HT-29 (cell line): ENCODE measurements at places on chromosomes 16 and 17.

DNA sequence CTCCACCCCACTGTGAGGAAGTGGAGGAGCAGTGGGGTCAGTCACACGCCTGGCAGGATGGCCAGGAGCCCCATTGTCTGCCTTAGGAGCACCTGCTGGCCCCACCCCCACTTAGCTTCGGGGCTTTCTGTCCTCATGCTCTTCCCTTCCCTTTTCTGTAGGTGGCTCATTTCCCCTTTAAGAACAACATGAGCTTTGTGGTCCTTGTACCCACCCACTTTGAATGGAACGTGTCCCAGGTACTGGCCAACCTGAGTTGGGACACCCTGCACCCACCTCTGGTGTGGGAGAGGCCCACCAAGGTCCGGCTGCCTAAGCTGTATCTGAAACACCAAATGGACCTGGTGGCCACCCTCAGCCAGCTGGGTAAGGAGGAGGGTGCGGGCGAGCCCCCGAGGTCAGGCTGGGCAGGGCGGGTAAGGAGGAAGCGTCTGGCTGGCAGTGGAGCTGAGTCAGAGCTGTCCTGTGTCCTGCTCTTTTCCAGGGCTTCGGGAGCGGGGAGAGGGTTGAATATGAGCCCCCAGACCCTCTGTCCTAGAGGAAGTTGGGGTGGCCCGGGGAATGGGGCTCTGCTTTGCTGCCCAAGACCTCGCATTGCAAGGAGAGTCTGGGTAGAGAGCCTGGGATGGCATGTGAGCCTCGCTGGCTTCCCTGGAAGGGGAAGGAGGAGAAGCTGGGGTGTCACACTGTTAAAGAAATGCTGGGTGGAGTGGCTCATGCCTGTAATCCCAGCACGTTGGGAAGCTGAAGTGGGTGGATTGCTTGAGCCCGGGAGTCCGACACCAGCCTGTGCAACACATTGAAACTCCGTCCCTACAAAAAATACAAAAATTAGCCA is 9.2 kb upstream of the SERPINF1 start:
- DNase-seq: peak; percentile 80

DNA sequence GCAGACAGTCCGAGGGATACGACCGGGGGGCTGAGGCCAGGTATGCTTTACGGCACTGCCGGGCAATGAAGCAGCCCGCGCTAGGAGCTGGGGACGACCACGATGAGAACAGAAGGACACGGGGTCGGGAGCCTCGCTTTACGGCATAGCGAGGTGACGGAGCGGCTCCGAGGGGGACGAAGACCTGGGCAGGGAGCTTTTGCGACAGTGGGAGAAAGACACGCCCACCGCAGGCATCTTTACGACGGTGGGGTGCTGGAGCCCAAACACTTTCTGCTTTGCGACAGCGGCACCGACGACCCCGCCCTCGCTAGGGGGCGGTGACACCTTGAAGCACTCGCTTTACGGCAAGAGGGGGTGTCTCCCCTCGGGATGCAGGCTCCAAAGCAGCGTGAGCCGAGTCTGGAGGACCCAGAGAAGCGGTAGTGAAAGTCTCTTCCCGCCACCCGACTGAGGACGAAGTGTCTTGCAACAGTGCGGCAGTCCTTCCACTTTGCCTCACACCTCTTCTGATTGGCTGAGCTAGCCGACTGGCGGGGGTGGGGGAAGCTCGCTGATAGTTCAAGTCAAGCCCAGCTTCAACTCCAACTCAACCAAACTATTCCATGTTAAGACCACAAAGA is 350 bp upstream of the NEURL4 start:
- DNase-seq: peak; percentile 92

- DNase-seq: no peak
Measured at GRCh38 chr17:48995974-48996721, 1.0 kb upstream of the IGF2BP1 start.

DNA sequence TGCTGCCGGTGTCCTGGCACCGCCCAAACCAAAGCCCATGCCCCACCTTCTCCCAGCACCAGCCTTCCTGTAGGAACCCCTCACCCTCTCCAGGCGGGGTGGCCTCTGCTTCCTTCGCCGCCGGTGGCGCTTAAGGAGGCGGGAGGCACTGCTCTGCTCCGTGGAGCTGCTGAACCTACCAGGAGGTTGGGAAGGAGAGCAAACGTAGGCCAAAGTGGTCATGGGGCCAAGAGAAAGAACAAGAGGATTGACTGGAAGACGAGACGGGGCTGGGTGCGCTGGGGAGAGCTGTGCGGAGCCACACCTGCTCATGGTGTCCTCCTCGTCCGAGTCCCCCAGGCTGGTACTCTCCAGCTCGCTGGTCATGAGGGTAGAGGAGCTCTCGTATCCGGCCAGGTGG is 4.8 kb downstream of the DVL2 start:
- DNase-seq: no peak

DNA sequence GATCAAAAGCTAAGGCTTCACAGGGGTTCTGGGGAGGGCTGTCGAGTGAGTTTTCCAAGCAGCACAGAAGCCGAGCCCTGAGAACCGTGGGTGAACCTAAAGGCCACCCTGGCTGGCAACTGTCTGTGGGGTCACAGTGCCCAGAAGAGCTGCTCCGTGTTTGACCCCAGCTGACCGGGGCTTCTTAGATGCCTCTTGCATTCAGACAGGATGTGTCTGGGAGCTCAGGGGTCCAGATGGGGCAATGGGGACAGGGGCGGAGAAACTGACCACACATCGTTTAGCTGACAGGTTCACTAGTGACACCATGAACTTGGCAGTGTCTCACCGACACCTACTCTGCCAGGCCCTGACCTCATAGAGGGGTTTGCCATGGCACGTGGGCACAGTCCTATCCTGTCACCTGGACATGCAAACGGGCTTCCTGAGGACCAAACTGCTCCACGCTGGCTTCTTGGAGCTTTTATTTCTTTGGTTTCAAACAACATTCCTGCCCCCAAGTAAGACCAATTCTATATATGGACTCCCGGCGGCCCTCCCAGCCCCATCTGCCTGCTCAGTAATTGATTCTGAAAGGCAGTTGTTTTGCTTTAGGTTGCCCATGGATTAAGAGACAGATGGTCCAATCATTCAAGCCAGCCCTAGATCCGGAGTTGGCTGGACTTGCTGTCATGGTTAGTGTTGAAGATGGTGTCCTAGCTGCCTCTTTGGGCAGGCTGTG is 22.2 kb downstream of the WSCD1 start:
- DNase-seq: no peak

DNA sequence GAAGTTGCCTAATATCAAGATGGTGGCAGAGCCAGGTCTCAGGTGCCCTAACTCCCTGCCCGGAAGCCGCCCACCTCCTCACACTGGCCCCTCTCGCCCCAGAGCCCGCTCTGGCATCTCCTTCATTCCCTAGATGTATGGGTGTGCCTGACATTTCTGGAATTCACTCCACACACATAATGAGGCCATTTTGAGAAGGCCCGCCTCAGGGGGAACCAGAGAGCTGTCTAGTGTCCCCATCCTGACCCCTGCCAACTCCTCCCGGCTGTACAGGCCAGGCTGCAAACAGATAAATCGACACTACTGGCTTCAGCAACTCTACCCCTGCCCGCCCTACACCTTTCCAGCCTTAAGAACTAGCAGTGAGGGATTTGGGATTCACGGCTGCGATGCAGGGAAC is 7.7 kb downstream of the WNT3 start:
- DNase-seq: no peak

GRCh38 chr16:81443688-81444447 is 740 bp upstream of the CMIP start:
- no peak for DNase-seq

DNA sequence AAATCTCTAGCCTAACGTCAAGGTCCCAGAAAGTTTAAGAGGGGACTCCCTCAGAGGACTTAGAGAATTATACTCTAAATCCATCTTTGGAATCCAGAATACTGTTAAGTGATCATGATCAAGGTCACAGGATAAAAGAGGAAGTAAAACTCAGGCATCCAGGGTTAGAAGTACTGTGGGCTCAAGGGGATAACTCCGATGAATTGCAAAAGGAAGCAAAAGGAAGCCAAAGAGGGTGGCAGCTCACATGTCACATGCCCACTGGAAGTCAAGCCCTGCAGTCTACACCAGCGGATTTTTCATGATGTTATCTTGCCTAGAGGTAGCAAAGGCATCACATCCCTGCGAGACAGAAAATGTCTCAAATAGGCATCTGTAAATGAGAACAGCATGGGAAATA is 3.8 kb downstream of the ZNF821 start:
- no peak for DNase-seq

GRCh38 chr17:48640858-48641180 is 14.7 kb upstream of the HOXB9 start:
- DNase-seq: no peak

DNA sequence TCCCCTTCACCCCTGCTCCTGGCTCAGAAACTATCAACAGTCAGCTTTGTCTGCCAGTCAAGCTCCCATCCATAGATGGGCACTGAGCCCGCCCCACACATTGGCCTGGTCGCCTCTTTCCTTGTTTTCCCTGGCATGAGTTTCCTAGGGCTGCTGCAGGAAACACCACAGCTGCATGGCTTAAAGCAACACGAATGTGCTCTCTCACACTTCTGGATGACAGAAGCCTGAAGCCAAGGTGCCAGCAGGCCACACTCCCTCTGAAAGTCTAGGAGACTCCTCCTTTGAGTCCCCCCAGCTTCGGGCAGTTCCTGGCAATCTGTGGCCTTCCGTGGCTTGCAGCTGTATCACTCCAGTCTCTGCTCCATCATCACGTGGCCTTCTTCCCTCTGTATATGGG is 69.9 kb downstream of the TBC1D16 start:
- no peak for DNase-seq

DNA sequence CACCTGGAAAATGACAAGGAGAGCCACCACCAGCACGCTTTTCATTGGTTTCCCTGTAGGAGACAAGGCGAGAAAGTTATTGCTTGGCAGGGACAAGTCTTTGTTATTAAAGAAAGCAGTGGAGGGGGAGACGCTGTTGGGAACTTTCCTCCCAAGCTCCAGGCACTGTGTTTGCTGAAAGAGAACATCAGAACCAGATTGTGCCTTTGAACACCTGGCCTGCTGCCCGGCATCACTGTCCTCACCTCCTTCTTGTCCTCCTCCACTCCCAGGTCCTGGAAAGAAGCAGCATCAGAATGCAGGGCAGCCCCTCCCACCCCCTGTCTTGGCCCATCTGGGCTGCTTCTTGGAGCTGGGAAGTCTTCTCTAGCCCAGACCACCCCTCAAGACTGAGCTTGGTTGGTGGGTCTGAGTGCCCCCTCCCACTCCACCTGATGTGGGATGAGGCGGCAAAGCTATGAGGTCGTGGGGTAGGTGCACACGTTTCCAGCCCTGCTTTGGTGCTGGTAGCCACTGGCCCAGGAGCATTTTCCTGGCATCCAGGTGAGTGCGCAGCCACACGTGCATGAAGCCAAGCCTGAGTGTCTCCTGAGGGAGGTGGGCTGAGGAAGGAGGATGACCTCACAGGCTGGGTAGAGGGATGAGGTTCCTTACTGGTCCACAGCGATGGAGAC is 6.2 kb downstream of the CCR7 start:
- no peak for DNase-seq

DNA sequence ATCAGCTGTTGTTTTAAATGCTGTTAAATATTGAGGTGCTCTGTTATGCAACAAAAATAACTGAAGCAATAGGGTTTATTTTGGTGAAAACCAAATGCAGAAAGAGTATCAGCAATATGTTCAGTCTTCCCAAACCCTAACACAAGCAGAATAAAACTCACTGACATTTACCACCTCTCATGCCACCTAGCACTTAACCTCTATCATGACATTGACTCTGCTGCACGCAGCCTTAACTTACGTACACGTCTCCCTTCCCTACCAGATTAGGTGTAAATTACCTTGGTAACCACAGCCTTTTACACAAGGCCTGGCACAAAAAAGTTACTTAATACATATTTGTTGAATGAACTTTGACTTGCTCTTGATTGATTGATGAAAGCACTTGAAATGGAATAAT is 9.9 kb upstream of the AKAP1 start:
- DNase-seq: no peak

DNA sequence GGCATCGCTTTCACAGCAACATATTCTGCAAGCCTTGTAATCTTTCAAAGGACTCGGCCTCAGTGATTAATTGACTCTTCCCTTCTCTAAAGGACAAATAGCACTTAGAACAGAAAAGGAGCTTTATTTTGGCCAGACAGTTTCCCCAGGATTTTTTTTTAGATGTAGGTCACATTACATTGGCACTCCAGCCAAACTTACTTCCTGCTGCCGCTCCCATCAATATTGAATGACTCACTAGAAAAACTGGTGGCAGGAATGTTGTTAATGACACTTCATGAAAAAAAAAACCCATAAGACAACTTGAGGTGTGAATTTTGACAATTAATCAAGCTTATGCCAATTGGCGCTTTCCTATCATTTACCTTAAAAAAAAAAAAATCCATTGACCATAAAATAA is 432.6 kb downstream of the TOX3 start:
- DNase-seq: peak; percentile 39

DNA sequence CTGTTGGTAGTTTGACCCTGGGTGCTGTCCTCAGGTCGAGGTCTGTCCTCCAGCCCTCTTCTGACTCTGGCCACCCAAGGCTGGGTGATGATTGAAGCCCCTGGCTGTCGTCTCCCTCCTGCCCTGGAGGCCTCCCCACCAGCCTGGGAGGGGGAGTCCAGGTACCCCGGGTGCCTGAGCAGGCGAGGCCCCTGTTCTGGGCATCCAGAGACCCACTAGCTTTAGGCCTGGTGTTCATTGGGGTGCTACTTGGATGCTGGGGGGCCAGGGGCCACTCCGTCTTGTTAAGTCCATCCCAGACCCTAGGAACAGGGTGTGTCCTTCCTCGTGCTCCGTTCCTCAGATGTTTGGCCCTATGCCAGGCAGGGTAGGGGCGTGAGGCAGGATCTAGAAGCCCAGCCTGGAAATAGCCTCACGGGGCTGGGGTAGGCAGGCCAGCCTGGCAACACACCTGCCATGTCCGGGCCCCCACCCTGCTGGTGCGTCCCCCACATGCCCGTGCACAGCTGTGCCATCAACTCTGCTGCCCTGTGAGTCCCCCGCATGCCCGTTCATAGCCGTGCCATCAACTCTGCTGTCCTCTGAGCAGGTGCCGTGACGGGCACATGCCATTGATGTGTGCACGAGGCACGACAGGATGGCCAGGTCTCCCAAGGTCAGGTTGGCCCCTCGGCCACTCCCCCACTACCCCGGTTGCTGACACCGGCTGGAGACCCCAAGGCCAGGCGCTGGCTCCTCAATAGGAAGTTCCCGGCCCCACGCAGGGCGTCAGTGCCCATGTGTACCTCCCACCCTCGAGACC is 36.9 kb downstream of the GINS2 start:
- DNase-seq: peak; percentile 34

GRCh38 chr17:43658900-43659299 is 2.8 kb downstream of the MEOX1 start:
- DNase-seq: no peak

GRCh38 chr17:77423589-77424451 is 283.1 kb downstream of the SEC14L1 start:
- DNase-seq: no peak
